D721Med (cell line): ENCODE measurements at places on chromosomes 4 and X.
A peak's percentile ranks its signal among the peaks of the same experiment; 100 is the strongest.

DNA sequence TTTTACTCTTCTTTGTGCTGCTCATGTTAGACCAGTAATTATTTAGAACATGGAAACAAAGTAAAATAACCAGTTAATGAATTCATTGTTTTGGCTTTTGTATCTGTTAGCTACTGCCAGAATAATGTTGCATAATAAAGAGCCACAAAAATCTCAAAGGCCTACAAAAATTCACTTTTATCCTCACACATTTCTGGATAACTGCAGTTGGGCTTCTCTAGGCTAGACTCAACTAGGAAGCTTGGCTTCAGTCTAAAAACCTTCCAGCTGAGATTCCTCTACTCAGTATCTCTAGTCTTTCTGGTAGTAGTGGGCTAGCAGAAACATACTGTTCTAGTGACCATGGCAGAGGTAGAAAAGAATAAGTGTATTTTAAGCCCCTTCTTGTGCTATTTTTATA lies 73.0 kb downstream of the FAT4 start:
- DNase-seq, result no peak

DNA sequence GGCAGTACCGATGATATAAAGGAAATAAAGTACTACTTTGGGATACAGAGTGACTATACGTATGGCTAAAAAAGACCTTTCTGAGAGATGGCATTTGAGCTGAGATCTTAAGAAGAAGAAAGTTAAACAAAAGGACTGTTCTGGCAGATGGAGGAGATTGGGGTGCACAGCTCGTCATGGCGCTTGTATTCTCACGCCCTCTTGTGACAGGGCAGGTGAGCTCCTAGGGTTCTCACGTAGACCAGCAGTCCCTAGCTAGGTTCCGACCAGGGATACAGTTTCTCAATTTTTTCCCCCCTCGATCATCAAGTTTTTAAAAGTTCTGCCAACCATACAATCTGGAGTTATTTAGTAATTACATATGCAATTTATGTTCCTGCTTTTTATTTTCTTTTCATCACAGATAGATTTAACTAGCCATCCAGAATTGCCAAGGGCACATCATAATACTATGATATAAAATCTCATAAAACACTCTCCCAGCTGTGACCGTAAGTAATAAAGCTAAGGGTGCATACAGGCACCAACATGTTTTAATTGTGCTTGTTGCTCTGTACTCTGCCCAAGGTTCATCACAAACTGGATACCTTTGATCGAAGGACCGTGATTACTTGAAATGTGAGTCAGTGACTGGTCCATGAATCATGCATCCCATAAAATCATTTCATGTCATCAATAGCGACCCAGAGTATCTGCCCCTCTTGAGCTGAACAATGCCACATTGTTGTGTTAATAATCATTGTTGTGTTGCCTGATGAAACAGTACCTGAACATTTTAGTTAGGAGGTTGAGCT lies 69.4 kb upstream of the ZNF518B start:
- no peak for DNase-seq

DNA sequence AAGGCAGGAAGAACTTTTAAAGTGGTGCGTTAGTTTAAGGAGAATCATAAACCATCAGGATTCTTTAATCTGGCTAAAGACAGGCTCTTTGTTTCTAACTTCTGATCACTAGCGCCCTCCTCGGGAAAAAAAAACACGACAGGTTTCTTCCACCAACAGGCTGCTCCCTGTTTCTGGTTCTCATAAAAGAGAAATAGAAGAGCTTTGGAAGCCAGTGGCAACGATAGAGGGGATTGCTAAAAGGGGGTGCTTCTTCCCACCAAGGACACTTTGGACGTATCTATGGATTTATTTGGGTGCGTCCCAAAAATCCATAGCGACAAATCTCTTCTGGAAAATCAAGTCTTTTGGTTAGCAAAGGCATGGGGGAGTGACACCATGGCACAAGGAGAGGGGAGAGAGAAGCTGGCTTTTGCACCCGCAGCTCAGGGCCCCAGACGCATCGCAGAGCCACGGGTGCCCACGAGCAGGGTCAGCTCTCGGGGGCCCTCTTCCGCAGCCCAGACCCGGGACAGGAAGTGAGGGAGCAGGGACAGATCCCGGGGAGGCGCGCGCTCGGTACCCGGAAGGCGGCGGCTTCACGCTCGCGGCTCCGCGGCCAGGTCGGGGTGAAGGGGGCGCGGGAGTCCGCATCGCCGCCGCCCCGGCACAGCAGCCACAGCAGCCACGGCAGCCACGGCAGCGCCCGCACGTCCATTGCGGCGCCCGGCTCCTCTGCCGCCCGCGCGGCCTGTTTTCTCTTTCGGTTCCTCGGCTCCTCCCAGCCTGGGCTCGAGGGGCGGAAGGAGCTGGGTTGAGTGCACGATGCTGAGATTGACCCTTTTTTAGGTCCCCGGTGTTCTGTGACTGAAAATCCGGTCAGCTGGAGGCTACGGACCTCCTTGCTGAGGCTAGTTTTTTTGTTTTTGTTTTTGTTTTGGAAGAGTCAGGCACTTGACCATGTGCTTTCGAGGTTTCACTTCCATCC lies at the start of gene CTSO:
Gene CTSO (minus strand): TSS at position 716 of the 967 bp plus-strand sequence. CDS start 19 bp downstream, at position 697.
- DNase-seq, result no peak

DNA sequence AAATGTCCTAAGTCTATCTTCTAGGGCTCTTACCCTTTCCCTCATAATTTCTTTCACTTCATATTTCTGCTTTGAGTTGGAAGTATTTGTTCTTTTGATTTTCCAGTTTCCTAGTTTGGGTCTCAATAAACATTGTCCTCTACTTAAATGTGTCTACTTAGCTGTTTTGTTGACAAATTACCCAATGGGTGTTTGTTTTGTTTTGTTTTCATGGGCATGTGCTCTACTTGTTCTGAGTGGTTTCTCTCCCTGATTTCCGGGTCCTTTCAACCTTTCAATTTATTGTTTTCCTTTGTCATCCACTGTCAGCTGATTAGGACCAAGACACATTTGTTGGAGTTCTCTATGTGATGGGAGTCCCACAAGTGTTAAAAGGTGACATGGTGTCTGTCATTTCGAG lies 1181.4 kb downstream of the RPA4 start:
- no peak for DNase-seq

DNA sequence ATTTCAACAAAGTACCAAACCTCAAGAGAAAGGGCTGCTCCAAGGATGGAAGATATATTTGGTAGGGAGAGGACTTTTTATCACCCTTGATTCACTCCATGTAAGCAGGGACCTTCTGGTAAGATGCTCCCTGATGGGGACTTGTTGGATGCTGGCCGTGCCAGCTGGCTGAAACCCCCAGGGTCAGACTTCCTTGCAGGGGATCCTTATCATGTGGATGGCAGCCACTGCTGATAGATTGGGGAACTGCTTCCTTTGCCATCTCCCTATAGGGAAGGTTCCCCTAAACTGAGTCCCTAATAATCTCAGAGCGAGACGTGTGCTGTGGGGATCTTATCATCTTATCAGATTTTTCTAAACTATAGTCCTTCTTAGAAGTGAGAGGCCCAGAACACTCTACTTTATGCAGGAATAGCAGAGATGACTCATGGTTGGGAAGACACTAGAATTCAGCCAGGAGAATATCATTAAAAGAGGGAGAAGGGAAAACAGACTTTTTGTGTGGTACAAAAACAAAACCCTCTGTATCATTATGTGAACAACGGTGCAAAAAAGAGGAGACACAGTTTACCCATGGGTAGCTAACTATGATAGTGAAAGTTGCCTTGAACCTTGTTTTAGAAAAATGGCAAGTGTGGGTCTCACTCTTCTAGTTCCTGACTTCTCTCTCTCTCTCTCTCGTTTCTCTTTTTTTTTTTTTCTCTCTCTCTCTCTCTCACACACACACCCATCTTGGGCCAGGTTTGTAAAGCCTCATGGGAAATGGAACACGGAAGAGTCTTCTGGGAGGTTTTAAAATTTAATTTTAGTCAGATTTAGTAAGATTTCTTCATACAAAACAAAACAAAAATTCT lies 16.1 kb downstream of the RHOH start:
- DNase-seq, result no peak

- no peak for DNase-seq
These were observed 2.2 kb upstream of the TMEM33 start for GRCh38 chr4:41932988-41933387.

DNA sequence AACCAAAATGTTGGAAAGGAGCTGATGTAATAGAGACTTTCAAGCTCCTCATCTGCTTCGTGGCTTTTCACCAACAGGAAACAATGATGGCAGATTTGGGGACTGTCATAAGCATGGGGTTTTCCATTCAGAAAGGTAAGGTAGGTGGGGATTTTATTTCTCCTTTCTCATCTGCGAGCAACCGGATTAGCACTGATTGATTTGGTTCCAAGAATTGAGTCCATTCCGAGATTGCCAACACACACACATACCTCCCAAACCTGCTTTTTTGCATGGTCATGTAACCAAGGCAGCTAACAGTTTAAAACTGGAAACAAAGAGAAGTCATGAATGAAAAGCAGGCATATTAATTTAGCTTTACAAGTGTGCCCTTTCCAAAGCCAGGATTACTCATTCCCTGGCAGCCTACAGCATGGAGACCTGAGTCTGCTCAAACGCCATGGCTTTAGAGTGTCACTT lies 63.0 kb upstream of the LNX1 start:
- DNase-seq, result no peak

DNA sequence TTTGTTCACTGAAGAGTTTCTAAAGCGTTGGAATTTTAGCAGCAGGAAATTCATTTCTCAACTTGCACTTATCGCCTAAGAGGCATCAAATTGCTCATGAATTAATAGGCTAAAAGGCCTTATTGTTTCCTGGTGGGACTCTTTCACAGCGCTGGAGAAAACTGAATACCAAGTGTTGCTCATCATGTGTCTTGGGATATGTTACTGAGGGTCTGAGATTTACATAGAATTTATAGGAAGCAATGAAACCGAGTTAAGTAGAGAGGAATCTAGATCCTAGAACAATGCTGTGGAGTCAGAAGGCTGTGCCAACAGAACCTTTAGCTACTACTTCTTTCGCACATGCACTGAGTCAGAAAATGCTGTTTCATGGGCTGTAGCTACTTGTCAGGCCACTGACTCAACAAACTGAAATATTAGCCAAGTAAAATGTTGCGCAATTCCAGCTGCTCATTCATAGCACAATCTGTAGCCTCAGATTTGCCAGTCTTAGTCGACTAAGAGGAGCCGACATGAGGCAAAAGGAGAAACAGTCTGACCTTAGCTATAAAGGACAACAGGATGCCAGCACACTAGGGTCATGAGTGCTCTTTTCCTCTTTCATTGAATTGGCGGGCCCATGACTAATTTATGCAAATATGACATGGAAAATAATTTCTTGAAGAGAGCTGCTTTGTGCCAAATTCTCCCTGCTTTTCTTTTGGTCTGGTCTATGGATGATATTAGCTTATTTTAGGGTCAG lies 35.9 kb upstream of the CXCL8 start:
- no peak for DNase-seq

DNA sequence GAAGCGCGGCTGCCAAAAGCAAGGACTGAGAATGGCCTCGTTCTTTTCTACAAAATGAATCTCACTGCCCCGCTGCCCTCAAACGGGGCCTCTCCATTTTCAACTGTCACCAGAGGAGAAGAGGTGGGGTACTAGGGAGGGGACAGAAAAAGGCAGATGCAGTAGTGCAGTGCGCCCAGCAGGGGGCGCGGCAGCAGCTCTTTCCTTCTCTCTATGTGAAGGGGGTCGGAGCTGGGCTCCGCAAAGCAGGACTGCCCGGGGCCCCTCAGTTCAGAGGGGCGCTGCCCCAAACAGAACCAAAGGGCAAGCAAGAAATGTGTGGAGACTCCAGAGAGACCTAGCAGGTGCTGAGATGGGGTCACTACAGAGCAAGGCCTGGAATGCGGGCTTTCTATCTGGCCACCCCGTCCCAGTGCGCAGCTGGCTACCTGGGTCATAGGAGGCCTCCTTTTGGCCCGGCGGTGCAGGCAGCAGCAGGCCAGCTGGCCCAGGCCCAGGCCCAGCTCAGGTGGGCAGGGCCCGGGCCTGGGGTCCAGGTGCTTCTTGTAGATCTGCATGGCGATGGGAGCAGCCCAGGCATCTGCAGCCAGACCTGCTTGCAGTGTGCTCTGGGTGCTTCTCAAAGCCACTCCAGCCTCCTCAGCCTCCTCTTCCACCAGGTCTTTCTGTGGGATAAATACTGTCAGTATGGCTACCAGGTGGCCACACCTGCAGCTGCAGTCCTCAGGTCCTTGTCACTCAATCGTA lies 5.9 kb downstream of the IRAK1 start:
- DNase-seq, result peak; percentile 69

DNA sequence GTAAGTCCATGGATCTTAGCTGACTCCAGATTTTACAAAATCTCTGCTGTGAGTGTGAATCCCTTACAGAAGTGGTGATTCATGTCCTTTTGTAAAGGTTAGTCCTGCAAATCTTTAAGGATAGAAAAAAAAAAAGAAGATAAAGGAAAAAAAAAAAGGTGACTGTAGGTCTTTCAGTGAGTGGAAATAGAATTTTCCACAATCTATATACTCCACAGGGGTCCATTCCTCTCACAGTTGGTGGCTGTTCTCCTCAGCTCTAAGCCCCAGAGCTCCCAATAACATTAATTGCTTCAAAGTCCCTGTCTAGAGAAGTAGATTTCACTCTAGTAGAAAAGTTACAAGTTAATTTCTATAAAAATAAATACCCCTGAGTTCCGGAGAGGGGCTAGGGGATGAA lies 189.1 kb downstream of the NDST4 start:
- DNase-seq, result no peak

- no peak for DNase-seq
These were observed 1.4 kb upstream of the PTPN13 start for GRCh38 chr4:86592553-86593249.

DNA sequence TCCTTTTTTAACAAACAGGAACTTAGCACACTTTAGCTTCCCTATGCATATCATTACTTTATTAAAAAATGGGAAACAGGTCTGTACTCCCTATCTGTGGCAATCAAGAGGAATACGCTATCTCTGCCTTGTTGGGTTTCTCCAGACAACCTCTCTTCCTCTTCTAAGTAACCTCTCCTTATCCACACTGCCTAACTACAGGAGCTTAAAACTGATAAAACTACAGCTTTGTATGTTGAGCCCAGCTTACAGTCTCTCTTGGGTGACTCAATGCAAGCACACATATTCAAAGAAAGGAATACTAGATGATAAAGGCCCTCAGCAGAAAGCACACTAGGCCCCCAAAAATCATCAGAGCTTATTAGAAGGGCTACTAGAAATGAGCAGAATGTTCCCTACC lies 8.9 kb downstream of the NUP62CL start:
- DNase-seq, result no peak

DNA sequence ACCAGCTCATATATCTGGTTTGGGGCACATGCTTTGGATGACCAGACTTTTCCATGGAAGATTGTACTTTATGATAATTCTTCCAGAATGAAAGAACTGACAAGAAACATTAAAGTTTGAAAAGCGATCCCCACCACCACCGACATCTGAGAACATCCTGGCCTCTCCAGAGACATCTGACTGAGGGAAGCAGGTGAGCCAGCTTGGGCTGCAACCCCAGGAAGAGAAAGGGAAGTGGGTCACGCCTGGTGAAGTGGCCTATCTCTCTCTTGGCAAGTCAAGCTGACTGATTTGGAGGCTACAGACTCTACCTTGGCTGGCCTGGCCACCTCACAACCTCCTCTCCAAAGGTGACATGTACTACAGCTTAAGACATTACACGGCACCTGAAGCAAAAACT lies 20.7 kb downstream of the PARM1 start:
- DNase-seq, result no peak
